Fibroblast of skin of back (primary cell): ENCODE measurements at places on chromosomes 4 and X.

DNA sequence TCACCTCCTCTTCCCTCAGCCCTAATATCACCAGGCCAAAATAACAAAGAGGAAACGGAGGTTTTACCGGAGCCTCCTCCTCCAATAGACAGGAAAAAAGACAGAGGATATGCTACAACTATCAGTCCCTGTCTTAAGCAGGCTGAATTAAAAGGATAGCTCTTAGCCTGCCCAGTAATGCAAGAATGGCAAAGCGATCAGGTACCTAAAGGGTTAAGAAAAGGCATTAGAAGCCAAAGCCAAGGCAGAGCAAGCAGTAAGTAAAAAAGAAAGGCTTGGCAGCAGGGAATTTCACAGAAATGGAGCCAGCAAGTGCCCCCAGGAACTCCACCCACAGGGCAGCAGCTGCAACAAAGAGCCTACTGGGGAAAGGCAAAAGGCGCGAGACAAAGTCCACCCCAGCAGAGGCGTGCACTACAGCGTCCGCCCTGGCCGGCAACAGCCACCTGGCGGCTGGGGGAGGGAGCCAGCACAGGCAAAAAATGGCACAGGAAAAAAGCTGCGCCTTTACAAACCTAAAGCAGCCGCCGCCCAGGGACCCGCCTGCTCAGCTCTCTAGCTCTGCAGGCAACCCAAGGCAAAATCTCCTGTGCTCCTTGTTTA lies 220.6 kb upstream of the ZC4H2 start:
- no peak for DNase-seq

DNA sequence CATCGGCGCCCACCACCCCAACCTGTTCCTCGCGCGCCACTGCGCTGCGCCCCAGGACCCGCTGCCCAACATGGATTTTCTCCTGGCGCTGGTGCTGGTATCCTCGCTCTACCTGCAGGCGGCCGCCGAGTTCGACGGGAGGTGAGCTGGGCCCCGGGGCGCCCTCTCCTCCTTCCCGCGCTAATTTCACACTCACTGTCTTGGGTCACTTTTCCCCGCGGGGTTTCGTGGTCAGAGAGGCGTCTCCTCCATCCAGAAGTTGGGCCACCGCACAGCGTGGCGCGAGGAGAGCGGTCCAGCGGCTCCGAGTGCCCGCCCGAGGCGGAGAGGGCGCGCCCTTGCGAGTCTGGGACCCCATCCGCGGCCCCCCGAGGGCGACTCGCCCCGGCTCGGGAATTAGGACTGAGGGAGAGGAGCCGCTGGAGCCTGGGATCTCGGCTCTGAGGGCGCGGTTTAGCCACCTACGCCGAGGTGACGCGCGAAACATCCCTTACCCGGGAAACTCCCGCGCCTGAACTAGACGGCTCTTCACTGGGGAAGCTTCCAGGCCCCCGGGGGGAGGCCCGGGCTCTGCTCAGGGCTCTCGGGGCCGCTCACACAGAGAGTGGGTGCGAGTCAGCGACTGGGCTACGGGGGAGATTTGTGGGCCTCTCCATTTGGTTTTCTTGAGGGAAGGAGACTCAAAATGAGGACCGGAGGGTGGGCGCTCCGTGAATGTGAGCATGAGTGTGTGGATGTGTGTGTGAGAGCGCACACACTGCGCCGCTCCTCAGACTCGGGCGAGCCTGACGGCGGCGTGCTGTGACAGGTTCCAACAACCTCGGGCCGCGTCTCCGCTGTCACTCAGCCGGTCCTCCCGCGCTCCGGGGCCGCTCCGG lies 551 bp downstream of the NPNT start:
- no peak for DNase-seq

GRCh38 chrX:149938881-149939654 lies 777 bp upstream of the EOLA2 start:
- DNase-seq, result peak; percentile 90

GRCh38 chrX:49993661-49994060 lies 71.3 kb downstream of the CLCN5 start:
- DNase-seq, result no peak

- no peak for DNase-seq
These were observed 65.7 kb upstream of the ALG13 start for GRCh38 chrX:111615227-111615626.

GRCh38 chrX:22105231-22105630 lies 73.1 kb downstream of the PHEX start:
- DNase-seq, result peak; percentile 69

DNA sequence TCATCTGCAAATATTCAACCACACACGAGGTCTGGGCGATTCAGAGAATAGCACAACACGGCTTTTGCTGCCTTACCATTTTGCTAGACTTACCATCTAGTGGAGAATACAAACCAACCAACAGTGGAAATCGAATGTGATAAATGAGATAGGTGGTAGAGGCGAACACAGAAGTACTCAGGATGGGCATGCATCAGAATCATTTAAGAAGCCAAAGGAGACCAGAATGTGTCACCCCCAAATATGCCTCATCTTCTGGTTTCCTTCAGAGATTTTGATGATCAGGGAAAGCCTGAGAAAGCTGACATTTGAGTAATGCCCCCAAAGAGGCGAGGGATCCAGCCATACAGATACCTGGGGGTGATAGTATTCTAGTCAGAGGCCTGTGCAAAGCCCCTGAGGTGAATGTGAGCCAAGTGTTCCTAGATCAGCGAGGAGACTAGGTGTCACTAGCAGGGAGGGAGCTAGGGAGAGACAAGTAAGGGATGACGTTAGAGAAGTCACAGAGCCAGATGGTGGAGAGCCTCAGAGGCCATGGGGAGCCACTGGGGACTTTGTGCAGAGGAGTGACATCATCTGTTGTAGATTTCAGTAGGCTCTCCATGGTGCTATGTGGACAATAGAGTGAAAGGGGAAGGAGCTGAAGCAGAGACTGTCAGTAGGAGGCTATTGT lies 1.7 kb downstream of the MTMR1 start:
- DNase-seq, result no peak

GRCh38 chrX:112888916-112889315 lies 48.3 kb upstream of the AMOT start:
- DNase-seq, result no peak

DNA sequence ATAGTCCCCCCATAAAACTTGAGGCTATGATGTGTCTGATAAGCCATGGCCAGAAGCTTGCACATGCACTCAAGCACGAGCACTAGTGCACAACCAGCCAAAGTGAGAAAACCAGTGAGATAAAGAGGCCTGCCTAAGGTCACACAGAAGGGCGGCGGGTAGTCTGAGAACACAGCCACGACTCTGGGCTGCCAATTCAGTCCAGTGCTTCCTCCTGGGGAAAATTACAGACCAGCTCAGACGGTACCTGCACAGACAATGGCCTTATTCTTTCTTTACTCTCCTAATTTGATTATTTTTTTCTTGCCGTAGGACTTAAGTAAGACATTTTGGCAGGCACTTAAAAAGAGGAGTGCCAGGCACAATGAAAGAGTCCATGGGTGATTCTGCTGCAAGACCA lies 533.2 kb upstream of the FAT1 start:
- DNase-seq, result no peak
